ENCODE measurements at places on chromosomes 5 and 9.

DNA sequence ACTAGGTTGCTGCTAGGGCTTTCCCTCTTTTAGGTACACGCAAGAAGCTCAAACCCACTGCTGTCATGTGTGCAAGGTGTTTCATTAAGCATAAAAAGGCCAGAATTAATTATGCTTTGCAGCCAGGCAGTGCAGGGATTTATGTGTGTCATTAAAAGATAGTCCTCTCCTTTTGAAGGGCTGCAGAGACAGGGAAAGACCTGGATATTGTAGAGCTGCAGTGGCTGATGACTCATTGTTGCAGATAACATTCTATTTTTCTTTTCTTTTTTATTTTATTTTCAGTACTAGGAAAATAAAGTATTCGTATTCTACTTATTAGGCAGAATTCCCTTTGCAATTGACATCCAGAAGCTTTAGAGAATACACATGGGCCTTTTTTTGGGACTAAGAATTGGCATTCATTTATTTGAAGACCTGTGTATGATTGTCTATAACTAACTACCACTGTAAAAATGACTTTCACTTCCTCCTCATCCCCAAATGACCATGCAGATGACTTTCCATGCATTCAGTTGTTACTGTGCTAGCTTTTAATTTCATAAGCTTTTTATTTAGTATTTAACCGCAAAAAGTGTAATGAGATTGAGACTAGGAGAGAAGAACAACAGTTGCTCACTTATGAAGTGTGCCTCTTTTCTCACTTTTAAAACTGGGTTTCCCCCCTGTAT is 113.0 kb downstream of the PAM start:
- no peak for DNase-seq

- no peak for DNase-seq
These were observed 587.7 kb upstream of the GRAMD2B start for GRCh38 chr5:125835293-125836172.

GRCh38 chr5:80866371-80866770 is 93.8 kb upstream of the RASGRF2 start:
- peak; percentile 86 for DNase-seq

DNA sequence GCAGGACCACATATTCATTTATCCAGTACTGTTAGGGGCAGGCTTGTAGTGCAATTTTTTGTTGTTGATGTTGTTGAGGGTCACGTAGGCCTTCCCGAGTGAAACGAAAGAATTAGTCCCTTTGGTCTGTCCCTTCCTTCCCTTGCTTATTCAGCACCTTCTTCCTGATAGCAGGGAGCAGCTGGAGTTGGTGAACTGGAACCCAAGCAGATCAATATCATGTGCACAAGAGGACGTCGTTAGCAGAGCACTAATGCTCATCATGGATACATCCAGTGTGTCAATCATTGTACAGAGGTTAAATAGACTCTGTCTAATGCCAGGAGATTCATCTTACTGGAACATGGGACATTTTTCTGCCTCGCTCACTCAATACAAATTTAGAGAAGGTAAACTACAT is 33.0 kb upstream of the MAP1B start:
- DNase-seq = no peak
